Neural progenitor cell (in vitro differentiated cells): ENCODE measurements at places on chromosomes 7 and 10. TPM values are rescaled to one million over a fixed set of nuclear protein-coding genes. Genes with fewer than 3 reads are reported as not detected.

DNA sequence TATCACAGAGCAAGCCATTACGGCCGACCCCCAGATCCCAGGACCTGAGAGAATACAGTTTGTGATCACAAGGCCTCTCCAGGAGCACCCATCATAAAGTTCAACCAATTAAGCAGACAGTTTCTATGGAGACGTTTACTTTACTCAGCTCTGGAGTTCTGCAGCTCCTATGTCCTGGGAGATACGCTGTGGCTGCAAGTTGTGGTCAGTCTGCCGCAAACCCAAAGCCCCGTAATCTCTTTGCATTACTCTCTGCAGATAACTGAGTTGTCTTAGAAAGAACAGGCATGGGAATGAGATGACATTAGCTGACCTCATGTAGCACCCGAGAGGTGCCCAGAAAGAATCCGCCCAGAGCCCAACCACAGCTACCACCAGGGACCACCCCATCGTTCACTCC, 305.1 kb downstream of the FGFR2 start:
- H3K4me3 ChIP-seq = no peak overlapping the region
- no peaks in the 10 kb centered on the region for H3K36me3 ChIP-seq
- no peaks in the 10 kb centered on the region for H3K27me3 ChIP-seq

DNA sequence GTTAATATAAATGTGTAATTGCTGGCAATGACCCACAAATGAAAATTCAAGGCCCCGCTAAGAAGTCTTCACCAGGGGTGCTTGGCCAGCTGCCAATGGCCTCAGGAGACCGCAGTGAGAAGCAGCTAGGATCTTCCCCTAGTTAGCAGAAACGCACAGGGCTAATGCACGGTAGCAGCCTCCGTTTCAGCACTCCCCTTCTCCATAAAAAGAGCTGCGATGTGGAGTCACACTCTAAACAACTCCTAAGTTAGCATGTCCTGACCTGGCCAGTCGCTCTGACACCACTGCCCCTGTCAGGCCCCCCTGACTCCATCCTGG, 139.0 kb downstream of the SEPTIN14 start:
- DNase-seq = no peak
- H3K36me3 ChIP-seq = no peaks in the 10 kb centered on the region
- H3K4me1 ChIP-seq = no peaks in the 10 kb centered on the region
- no peak overlapping the region for H3K27ac ChIP-seq

GRCh38 chr7:158991824-158992621, 135.7 kb downstream of the DYNC2I1 start:
- DNase-seq = no peak
- H3K27ac ChIP-seq = no peak overlapping the region
- no peaks in the 10 kb centered on the region for H3K36me3 ChIP-seq
- H3K4me3 ChIP-seq = no peak overlapping the region

DNA sequence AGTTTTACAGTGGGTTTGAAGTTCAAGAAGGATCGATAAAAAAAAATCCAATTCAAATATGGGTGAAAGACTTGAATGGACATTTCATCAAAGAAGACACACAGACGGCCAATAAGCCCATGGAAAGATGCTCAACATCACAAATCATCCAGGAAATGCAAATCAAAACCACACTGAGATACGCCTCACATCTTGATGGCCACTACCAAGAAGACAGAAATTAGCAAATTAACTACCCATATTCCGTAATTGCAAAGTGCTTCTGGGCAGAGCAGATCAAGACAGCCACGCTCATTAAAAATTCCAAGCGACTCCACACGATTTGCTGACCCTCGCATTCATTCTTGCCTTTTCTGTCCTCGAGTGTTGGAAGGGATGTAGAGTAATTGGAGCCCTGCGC, 34.1 kb upstream of the PPP2R2D start:
- no peaks in the 10 kb centered on the region for H3K4me1 ChIP-seq
- no peak overlapping the region for H3K4me3 ChIP-seq
- no peak overlapping the region for H3K27ac ChIP-seq
- no peak for DNase-seq
- H3K36me3 ChIP-seq = no peaks in the 10 kb centered on the region
- no peaks in the 10 kb centered on the region for H3K27me3 ChIP-seq

- no peak overlapping the region for H3K4me3 ChIP-seq
- DNase-seq = no peak
- H3K36me3 ChIP-seq = no peaks in the 10 kb centered on the region
- H3K27me3 ChIP-seq = no peaks in the 10 kb centered on the region
These were observed 19.9 kb downstream of the CPA1 start for GRCh38 chr7:130400120-130400572.

- H3K4me1 ChIP-seq = peaks cover 11% of the 10 kb centered on the region
- no peak overlapping the region for H3K27ac ChIP-seq
- DNase-seq = no peak
- H3K27me3 ChIP-seq = peaks cover 73% of the 10 kb centered on the region
These were observed 11.3 kb downstream of the NFKB2 start for GRCh38 chr10:102406815-102407214.

- no peaks in the 10 kb centered on the region for H3K27me3 ChIP-seq
- H3K4me3 ChIP-seq = no peak overlapping the region
- no peak for DNase-seq
- peaks cover 49% of the 10 kb centered on the region for H3K4me1 ChIP-seq
- H3K36me3 ChIP-seq = no peaks in the 10 kb centered on the region
- peak overlapping the region; percentile 67 for H3K27ac ChIP-seq
These were observed 95.4 kb downstream of the FAM53B start for GRCh38 chr10:124648738-124649137.

DNA sequence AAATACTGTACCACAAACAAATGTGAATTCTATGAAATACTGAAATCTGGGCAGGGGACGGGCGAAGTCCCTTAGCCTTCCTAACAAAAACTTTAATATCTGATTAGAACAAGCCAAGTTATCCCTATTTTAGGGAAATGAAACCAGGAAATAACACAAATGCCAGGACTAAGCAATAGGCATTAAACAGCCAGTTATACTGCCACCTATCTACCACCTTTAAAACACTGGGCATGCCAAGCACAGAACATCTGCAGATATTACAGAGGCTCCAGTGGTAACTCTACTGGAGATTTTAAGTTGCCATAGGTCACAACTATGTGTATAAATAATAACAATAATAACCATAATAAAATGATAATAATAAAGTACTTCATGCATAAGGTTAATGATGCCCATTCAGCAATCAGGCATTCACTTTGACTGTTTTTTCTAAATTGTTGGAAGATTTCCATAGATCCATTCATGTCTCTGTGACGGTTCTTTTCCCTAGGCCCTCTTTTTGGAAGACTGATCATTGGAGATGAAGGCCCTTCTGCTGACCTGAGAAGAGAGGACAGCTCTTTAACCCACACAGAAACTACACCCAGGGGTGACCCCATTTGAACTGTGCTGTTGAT, 195.7 kb downstream of the CACNA2D1 start:
- no peaks in the 10 kb centered on the region for H3K36me3 ChIP-seq
- H3K4me1 ChIP-seq = no peaks in the 10 kb centered on the region
- peak; percentile 32 for DNase-seq
- no peaks in the 10 kb centered on the region for H3K27me3 ChIP-seq

DNA sequence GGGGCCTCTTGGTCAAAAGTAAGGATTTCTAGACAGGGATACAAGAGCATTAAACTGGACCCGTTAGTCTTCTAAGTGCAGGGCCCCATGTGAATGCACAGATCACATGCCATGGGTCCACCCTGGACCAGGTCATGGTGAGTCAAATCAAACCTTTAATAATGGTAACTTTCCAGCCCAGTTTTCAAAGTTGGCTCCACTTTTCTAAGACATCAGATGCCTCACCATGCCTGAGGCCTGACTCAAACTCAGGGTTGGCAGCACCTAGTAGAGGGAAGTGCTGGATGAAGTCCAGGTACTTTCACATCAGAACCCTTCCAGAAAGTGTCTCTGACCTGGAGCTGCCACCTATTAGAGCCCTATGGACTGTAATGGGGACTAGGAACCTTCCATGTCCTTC, 9.7 kb upstream of the SMIM30 start:
- no peaks in the 10 kb centered on the region for H3K36me3 ChIP-seq
- no peak overlapping the region for H3K4me3 ChIP-seq
- DNase-seq = no peak
- H3K4me1 ChIP-seq = no peaks in the 10 kb centered on the region
- H3K27me3 ChIP-seq = peaks cover 4% of the 10 kb centered on the region

DNA sequence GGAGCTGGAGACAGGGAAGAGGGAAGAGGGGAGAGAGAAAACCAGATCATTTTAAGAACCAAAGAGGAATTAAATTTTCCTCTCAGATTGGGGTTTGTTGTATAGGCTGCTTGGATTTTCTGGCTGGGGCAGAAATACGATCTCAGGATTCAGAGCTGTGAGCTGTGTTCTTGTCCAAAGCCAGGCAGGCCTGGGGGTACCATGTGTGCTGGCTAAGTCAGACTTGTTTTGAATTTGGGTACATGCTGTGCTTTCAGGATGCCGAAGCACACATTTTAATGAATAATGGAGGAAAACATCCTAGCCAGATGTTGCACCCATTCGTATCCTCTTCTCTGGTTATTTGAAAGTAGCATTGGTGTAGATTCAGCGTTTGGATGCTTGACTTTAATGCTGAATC, 170.3 kb upstream of the PODXL start:
- DNase-seq = no peak
- H3K4me3 ChIP-seq = no peak overlapping the region
- no peaks in the 10 kb centered on the region for H3K27me3 ChIP-seq
- H3K36me3 ChIP-seq = no peaks in the 10 kb centered on the region
- no peaks in the 10 kb centered on the region for H3K4me1 ChIP-seq

Gene POLD2
- 126 and 232 TPM in 2 replicates for total RNA-seq

Gene C10orf53
- total RNA-seq = not detected in 2 replicates

Gene ATXN7L1
- 5.9 and 8.6 TPM in 2 replicates for total RNA-seq

Gene APBB1IP
- total RNA-seq = not detected in 2 replicates

Gene GJC3
- 0.34 TPM in 1 of 2 replicates, not detected in the other for total RNA-seq

Gene ADCYAP1R1
- 0.39 and 0.56 TPM in 2 replicates for total RNA-seq

Gene AGR3
- total RNA-seq = not detected in 2 replicates

Gene CDNF
- 1.8 and 5.2 TPM in 2 replicates for total RNA-seq
